Epithelial cell of prostate (primary cell): ENCODE measurements at places on chromosomes 1 and 21.

DNA sequence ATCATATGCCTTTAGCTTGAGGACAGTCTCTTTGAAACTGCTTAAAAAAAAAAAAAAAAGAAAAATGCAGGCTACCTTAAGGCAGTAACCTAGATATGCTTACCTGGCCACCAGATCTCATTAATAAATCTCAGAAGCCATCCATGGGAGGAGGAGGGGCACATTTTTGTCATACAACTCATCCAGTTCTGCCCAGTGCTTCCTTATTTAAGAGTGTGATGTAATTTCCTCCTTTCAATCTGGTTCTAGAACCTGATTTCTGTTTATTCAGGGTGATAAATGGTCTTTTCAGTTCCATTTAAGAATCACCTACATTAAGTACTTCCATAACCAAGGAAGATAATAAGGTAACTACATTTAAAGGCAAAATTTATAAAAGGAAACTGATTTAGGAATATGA is 6.1 kb downstream of the ERRFI1 start:
- DNase-seq = no peak

DNA sequence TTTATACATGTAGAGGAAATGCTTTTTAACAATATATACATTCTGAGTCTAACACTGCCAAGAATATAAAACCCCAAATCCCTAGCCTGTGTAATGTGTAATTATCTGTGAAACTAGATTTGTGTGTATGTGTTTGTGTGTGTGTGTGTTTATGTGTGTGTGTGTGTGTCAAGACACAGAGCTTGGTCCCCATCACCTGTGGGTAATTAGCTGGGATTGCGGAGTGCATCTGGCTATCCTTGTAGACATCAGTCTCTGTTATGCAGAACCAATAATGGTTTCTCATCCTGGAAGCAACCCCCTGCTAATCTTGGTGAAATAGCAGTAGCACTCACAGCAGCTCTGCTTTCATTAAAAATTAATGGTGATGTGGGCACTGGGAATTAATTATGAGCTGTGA is 26.3 kb upstream of the ST6GALNAC3 start:
- DNase-seq = no peak

GRCh38 chr1:150002217-150002616 is 8.3 kb downstream of the OTUD7B start:
- DNase-seq = no peak

DNA sequence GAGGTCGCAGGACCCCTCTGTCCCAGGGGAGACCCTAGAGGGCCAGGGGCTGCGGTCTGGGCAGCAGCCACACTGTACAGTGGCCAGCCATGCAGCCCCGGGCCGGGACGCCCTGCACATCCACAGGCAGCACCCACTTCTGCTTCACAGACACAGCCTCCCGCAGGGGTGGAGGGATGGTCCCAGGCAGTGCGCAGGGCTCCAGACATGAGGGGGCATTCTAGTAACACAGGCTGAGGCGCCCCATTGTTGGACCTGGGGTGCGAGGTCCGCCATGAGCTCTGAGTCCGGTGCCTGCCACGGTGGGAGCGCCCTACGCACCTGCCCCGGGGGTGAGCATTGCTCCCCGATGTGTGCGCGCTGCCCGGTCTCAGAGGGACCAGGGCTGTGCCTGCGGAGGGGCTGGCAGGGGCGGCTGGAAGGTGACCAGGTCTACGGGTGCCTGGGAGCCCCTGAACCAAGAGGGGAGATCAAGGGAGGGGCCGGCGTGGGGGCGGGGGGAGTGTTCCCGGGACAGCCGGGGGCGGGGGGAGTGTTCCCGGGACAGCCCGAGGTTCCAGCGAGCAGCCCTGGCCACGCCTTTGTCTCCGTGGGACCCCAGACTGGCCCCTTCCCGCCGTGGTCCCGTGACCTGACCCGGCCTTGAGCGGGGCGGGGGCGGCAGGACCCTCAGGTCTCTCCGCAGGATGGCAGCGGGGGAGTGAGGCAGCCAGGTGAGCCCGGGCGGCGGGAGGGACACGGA is 4.5 kb downstream of the MMEL1 start:
- no peak for DNase-seq

GRCh38 chr1:24555591-24556413 is at the start of gene NCMAP:
TSS of gene NCMAP (plus strand) at chr1:24556087. CDS start at chr1:24595431, 39,344 bp downstream.
- no peak for DNase-seq

GRCh38 chr1:68725001-68725752 is 228.3 kb upstream of the DEPDC1 start:
- peak; percentile 10 for DNase-seq

GRCh38 chr21:15520811-15521643 is 208.8 kb upstream of the USP25 start:
- no peak for DNase-seq

DNA sequence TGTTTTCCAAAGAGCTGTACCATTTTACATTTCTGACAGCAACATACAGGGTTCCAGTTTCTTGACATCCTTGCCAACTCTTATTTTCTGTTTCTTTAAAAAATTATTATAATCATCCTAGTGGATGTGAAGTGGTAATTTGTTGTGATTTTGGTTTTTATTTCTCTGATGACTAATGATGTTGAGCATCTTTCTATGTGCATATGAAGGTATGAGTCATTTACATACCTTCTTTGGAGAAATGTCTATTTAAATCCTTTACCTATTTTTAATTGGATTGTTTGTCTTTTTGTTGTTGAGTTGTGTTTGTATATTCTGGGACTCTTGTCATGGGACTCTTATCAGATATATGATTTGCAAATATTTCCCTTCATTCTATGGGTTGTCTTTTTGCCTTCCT is 20.8 kb upstream of the MPC2 start:
- DNase-seq = no peak

- DNase-seq = no peak
Observed at GRCh38 chr1:238119861-238120260, 229.1 kb upstream of the ZP4 start.

DNA sequence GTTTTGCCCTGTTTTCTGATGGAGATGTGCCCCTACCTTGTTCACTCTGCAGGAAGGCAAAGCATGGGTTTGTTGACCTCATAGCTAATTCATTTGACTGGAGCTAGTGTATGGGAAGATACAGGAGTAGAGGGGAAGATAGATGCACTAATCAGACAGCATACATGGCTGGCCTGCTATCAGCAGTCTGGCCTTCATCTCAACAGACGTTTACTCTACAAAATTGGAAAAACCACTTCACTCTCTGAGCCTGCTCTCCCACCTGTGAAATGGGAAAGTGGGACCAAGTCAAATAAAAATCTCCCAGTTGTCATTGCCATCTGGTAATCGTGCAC is 235.2 kb upstream of the RAB4A start:
- DNase-seq = no peak

- no peak for DNase-seq
Observed at GRCh38 chr1:17569200-17570139, 30.0 kb downstream of the ARHGEF10L start.

- DNase-seq = no peak
Observed at GRCh38 chr21:43919871-43920801, 55.1 kb downstream of the AGPAT3 start.

DNA sequence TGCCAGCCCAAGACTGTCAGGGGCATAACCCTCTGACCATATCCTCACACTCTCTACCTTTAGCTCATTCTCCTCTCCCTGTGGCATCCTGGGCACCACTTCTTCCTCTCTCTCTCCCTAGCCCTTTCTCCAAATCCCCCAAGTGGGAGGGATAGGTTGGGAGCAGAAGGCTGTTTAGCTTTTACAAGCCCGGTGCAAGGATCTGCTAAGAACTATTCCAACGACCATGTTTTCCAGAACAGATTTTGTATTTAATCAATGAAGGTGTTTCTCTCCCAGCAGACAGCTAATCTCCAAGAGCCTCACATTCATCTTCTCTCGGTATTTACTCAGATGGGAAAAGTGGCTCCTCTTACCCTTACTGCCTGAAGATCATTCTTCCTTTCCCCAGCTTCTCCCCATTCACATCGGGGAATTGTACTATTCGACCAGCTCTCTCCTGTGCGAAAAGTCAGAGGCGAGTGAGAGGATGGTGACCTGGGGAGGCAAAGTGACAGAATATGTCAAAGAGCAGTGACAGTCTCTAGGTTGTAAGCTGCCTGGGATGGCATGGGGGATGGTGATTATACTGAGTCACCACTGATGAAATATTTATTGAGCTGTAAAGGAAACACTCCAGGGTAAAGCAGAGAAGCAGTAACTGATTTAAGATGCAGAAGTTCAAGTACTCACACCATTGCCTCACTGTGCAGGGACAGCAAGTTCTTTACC is 47.0 kb upstream of the RBM15 start:
- no peak for DNase-seq

- no peak for DNase-seq
Observed at GRCh38 chr1:232274236-232274855, 355.6 kb downstream of the SIPA1L2 start.

- no peak for DNase-seq
Observed at GRCh38 chr1:77386276-77386675, 104.5 kb downstream of the AK5 start.

- DNase-seq = no peak
Observed at GRCh38 chr1:114112775-114113174, 40.9 kb downstream of the SYT6 start.

- DNase-seq = no peak
Observed at GRCh38 chr1:10122926-10123325, 87.4 kb upstream of the KIF1B start.

- no peak for DNase-seq
Observed at GRCh38 chr1:166884040-166884642, 8.1 kb upstream of the TADA1 start.

- DNase-seq = no peak
Observed at GRCh38 chr1:175802407-175803123, 59.2 kb upstream of the TNR start.

GRCh38 chr1:246782120-246782900 is 58.1 kb downstream of the SCCPDH start:
- DNase-seq = no peak

DNA sequence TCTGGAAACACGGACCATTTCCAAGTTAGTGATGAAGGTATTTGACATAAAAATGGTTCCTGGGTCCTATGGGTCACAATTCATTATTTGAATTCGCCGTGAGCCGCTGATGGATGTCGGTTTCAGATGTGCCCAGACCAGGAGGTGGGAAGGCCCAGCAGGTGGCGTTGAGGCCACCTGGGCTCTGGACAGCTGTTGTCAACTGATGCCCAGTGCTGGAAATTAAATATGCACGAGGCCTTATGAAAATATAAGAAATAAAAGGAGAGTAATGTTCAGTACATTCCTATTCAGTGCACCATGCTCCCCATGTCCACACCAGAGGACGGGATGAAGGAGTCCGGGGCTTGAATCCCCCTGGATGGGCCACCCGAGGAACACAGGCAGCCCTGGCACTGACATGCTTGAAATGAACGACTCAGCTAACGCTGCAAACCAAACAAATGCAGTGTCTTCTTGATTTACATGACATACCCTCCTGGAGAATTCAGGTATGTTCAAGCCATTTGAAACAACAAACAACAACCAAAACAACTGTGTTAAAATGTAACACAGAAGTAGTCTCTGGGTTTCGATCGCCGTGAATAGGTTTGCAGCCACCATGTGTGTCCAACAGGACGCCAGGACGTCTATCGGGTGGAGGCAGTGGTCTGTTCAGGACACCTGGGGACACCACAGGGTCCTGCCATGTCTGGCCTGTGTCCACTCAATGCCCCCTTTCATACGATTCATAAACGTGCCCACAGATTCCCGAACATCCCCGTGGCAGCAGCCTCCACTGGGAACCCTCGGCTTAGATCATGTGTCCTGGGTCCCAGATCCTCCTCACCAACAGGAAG is 6.1 kb downstream of the TFF3 start:
- DNase-seq = no peak

- DNase-seq = no peak
Observed at GRCh38 chr1:61050541-61051442, 31.6 kb upstream of the NFIA start.

- DNase-seq = no peak
Observed at GRCh38 chr21:14545906-14546480, at the start of gene SAMSN1. TSS of gene SAMSN1 (minus strand) at chr21:14546315. CDS start at chr21:14546261, 54 bp downstream.

DNA sequence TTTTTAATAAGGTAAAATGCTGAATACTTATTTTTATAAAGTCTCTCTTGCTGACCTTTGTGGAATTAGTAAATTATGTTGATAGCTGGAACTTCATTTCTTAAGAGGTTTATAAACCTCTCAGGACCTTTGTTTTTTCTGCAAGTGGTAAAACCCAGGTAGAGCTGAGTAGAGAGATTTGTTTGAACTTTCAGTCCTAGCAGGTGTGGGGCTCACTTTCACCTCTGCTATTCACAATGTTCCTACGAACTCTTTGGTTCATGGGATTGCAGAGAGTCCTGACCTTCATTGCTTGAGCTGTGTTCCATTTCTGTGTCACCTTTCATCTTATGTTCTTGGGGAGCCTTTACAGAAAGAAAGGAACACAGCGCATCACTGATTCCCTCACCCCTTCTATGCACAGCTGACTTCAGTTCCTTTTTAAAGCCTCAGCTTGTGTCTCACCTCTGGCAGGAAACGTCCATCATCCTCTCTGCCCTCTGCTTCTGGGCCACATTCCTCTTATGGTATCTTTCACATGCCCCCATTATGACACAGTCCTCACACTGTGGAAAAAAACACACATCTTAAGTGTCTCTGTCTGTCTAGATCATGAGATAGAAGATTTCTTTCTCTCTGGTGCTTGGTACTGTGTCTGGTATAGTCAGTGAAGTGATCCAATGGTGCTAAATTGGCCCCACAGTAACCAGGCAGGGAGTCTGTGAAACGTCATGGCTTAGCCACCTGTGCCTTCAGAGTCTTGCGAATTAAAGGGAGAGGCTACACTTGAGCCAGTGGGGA is 262.5 kb upstream of the B3GALT2 start:
- no peak for DNase-seq

GRCh38 chr1:85330711-85331290 is 54.4 kb upstream of the BCL10 start:
- no peak for DNase-seq

GRCh38 chr1:84540759-84541158 is 33.5 kb downstream of the CTBS start:
- DNase-seq = no peak

DNA sequence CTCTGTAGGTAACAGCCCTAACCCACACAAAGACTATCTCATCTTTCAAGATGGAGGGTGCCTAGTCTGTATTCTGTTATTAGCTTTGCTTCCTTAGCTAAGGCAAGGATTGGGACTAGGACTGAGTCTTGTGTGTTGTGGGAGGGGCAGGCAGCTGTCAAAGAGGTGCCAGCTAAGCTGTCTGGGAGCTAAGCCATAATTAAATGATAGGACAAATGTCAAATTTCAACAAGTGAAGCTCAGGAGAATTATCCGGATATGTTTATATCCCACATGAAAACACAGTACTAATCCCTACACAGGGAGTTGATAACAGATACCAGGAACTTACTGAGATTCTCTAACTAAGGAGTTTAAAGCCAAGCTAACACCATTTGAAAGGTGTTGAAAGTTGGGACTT is 70.5 kb upstream of the NGF start:
- no peak for DNase-seq

GRCh38 chr1:25117233-25117823 is 115.0 kb downstream of the SYF2 start:
- DNase-seq = no peak

DNA sequence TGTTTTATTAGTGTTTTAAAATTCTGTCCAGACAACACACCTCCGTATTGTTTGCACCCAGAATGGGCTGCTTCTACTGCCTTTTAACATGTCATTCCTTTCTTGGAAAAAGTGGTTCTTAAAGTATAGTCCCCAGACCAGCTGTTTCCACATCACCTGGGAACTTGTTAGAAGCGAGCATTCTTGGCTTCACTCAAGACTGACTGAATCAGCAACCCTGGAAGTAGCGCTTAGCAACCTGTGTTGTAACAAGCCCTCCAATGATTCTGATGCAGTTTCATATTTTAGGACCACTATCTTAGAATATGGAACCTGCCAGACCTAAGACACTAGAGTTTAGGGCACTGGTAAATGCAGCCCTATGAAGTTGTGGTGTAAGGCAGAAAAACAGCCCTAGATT is 6.0 kb upstream of the PPIE start:
- no peak for DNase-seq

- no peak for DNase-seq
Observed at GRCh38 chr1:38203441-38203840, 156.8 kb upstream of the POU3F1 start.
